ENCODE measurements at places on chromosomes 16 and 17.

GRCh38 chr17:40602445-40603443, 37.5 kb upstream of the CCR7 start:
- peak; percentile 92 for DNase-seq

GRCh38 chr16:4220358-4220757, 21.5 kb downstream of the SRL start:
- DNase-seq = no peak

GRCh38 chr16:74700116-74700437, 585 bp downstream of the MLKL start:
- peak; percentile 18 for DNase-seq

GRCh38 chr16:74736531-74737157, 36.0 kb upstream of the MLKL start:
- no peak for DNase-seq

GRCh38 chr17:19766421-19767270, 18.5 kb upstream of the ALDH3A1 start:
- peak; percentile 62 for DNase-seq

DNA sequence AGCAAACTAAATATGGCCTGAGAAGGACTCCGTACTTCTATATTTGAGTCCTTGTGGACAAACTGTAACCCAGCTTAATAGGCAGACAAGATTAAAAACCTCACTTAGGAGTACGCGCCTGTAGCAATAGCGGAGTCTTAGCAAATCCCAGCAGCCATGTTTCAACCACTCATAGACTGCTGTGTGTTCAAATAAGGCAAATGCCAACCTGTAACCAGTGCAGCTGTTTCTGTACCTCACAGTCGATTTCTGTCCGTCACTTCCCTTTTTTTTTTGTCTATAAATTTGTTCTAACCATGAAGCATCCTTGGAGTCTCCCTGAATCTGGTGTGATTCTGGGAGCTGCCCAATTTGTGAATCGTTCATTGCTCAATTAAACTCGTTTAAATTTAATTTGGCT, 30.2 kb downstream of the TANC2 start:
- no peak for DNase-seq

DNA sequence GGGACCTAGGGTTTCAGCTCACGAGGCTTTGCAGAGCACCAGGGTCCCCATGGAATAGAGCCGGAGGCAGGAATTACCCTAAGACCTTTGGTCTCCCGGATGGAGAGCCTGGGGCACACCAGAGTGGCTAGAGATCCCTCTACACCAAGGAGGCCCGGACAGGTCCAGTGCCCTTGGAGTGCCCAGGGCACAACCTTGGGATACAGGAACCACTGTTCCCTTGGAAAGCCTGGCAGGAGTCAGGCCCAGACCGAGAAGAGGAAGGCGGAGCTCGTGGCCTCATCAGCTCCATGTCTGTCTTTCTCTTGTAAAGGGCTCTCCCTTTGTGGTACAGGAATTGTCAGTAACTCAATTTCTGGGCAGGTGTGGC, 3.8 kb upstream of the DBNDD1 start:
- no peak for DNase-seq

DNA sequence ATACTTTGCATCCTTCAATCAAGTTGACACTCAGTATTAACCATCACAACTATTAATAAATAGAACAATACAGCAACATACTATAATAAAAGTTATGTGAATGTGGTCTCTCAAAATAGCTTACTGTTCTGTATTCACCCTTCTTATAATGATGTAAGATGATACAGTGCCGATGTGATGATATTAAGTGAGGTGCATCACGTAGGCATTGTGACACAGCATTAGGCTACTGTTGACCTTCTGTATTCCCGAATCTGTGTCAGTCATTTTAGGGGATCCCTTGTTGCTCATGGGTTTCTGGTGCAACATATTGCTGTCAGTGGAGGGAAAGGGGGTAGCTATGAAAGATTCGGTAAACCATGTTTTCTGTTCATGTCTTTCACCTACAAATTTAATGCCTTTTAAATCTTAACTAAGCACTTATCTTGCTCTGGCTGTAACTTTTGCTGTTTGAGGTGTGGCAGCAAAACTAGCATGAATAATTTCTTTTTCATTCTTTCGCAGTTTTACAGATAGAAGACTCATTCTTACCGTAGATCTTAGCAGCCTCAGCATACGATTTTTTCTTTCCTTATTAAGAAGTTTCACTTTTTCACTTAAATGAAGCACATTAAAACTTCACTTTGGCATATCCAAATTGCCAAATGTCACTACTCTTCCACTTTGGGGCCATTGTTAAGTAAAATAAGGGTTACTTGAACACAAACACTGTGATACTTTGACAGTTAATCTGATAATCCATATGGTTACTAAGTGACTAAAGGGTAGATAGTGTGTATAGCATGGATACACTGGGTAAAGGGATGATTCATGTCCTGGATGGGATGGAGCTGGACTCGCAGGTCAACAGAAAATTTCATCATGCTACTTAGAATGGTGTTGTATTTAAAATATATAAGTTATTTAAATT, 29.6 kb downstream of the NFAT5 start:
- no peak for DNase-seq

DNA sequence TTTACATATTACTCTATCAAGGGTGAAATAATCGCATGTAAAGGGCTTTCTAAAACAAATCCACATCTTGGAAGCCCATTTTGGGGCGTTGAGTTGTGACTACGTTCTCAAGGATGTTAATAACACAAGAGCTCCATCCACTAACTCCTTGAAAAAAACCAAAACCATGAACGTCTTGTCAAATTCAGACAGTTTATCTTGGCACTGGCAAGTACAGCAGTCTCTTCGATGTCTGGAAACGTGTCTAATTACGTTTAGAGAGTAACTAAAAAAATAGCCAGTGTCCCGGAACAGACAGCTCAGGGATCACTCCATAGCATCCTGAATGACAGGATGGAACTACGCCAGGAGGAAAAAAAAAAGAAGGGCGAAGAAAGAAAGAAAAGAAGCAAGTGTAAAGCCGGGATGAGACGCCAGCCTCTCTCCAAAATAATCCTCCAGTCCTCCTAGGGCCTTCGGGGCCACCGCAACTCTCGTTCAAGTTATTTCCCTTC, 954 bp downstream of the MYO1D start:
- no peak for DNase-seq

DNA sequence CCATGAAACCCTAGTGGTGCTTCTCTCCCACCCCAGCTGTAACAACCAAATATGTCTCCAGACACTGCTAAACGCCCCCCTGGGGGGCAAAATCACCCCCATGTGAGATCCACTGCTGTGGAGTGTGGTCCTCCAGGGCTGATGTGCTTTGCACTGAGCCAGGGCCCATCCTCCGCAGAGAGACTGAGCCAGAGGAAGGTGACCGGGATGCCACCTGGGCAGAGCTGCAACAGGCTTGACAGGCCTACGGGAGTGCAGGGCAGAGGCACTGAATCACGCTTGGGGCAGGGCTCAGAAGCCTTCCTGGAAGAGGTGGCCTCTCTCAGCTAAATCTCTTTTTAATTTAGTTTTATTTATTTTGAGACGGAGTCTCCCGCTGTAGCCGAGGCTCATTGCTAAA, 4.4 kb downstream of the GJD3 start:
- no peak for DNase-seq

GRCh38 chr16:58123896-58124600, 5.1 kb downstream of the CFAP20 start:
- DNase-seq = no peak

DNA sequence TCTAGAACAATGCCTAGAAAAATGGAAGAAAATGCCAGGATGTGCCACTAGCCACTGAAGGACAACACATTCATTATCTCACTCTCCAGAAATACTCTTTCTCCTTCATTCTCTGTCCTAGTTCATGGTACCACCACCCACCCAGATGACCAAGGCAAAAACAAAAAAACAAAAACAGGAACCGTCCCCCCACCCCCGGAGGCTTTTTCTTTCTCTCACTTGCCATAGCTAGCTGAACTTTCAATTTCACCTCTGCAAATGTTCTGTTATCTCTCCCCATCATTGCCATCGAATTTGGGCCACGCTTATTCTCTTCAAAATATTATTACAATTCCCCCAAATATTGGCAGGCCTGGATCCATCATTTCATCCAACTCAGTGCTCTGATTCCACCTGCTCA, 49.0 kb downstream of the SOX9 start:
- DNase-seq = no peak

GRCh38 chr17:76447931-76448652, 4.9 kb downstream of the UBE2O start:
- no peak for DNase-seq

- DNase-seq = no peak
Measured at GRCh38 chr17:41734949-41735313, 488 bp upstream of the HAP1 start.

- DNase-seq = no peak
Measured at GRCh38 chr16:86897486-86897885, 319.1 kb downstream of the FOXL1 start.

GRCh38 chr17:67377488-67378453, 690 bp downstream of the PITPNC1 start:
- no peak for DNase-seq

DNA sequence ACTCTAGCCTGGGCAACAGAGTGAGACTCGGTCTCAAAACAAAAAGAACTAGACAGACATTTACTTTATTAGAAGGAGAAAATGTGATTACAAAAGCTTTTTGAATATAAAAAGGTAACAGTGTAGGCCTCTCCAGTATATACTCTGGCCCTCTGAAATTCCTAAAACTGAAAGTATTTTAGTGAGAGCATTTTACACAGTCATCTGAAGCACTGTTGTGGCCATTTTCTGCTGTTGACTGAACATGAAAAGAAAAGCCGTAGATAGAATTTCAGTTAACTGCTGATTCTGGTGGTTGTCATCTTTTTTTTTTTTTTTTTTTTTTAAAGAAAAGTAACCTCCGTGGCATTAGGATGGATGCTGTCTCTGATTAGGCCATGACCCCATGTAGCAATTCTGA, 15.6 kb downstream of the DUSP14 start:
- no peak for DNase-seq

GRCh38 chr17:41782142-41782541, 4.4 kb downstream of the JUP start:
- DNase-seq = no peak

- no peak for DNase-seq
Measured at GRCh38 chr16:50154420-50154950, 1.4 kb downstream of the TENT4B start.

- DNase-seq = no peak
Measured at GRCh38 chr17:77529328-77529650, 388.5 kb downstream of the SEC14L1 start.

DNA sequence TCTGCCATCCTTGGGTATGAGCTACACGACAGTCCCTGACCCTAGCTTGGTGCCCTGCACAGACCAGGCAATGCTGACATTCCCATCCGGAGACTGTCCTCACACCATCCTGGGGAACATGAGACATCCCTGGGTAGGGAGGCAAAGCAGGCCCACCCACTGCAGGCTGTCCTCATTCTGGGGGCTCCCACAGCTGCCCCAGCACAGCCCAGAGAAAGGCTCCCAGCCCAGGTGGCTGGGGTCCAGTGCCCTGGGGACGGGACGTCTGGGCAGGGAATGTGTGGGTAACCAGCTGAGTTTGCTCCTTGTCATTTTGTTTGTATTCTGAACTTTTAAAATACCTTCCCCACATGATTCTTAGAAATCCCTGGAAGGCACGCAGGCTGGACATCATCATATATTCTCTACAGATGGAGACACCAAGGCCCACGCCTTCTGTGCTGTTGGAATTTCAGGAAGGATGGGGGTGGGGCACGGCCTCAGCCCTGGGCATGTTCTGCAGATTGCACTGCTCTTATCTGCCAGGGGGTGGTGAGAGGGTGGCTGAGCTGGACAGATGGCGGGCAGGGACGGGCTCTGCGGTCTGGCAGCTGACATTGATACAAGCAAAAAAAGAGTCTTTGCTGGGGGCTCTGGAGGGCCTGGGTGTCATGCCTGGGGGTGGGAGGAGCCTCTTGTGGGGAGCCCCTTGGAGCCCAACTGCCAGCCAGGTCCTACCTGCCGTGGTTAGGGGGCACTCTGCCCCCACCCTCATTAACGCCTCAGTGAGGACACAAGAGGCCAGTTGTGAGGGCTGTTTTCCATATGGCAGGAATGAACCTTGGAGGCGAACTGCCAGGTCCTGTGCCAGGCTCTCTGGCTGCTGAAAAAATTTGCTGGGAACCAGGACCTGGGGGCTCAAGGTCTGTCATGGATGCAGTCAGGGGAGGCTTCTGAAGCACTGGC, 28.4 kb downstream of the LRRC75A start:
- DNase-seq = no peak

DNA sequence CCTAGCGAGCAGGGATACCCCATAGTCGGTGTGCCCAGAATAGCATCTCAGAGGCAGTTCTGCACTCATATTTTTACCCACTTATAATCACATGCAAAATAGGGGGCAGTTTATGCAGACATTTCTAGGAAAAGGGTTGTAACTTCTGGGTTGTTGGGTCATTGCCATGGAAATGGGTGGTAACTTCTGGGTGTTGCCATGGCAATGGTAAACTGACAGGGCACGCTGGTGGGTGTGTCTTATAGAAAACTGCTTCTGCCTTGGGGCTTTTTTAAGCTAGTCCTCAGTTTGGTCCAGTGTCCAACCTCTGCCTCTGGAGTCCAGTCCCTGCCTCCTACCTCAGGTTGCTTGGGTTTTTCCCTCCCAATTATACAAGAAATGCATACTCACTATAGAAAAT, 7.4 kb upstream of the SPAG9 start:
- DNase-seq = peak; percentile 34

- DNase-seq = no peak
Measured at GRCh38 chr17:12445331-12445730, 220.4 kb upstream of the MYOCD start.

DNA sequence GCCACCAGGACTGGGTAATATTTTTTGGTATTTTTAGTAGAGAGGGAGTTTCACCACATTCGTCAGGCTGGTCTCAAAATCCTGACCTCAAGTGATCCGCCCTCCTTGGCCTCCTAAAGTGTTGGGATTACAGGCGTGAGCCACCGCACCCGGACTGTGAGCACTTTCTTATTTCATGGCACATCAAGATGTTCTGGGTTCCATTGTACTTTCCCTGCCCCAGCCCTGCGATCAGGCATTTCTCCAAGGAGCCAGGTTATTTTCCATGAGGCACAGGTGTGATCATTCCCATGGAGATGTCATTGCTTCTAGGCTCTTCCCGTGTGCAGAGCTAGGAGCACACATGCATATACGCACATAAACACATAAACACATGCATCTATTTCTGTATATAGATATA, 2.6 kb upstream of the ANKRD40CL start:
- DNase-seq = no peak

- DNase-seq = no peak
Measured at GRCh38 chr17:50467114-50467854, 1.4 kb downstream of the CHAD start.

- DNase-seq = no peak
Measured at GRCh38 chr16:13873835-13874438, 46.0 kb upstream of the ERCC4 start.
